ENCODE measurements at places on chromosomes 1 and 21.

GRCh38 chr1:111052246-111052645, 87.6 kb downstream of the DRAM2 start:
- no peak for DNase-seq

DNA sequence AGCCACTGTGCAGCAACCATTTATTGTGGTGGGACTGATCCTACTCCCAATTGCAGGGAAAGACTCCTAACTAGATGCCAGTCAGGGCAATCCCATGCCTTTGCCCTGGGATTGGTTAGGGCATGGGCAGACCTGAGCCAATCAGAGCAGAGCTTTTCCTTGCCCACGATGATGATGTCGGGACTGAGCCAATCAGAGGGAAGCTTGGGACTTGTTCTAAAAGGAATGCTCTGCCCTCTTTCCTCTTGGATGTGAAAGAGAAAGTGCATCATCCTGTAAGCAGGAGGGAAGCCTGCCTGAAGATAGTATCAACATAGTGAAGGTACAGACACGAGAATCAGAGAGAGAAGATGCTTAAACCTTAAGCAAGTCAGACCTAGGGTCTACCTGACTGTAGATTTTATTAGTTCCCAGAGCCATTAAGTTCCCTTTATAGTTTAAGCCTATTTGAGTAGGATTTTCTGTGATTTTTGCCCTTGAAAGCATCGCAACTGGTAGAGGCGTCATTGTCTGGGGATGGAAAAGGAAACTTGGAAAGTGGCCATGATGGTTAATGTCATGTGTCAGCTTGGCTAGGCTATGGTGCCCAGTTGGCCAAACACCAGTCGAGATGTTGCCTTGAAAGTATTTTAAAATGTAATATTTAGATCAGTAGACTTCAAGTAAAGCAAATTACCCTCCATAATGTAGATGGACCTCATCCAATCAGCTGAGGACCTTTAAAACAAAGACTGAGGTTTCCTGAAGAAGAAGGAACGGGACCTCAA, 19.9 kb downstream of the IRF2BP2 start:
- DNase-seq: no peak

DNA sequence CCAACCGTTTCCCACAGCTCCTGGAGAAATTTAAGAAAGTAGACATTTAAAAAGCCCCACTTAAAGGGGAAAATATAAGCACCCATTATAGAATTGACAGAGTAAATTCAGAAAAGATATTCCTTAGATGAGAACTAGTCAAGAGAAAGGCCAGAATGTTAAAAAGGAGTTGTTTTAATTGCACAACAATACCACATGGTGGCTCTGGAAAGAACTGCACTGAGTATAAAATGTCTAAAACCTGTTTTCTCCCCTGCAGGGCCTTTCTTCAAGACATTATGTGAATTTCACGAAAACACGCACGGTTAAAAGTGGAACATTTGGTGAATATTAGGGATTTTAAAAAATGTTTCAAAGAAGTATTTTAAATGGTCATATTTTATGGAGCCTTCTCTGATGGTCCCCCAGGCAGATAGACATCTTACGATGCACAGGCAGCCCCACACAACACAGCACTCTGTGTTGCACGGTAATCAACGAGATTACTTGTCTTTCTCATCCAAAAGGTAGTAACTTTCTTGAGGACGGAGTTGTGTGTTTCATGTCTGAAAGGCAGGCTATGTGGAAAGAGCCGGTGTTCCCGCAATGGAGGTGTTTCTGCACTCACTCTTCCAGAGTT, 101.9 kb downstream of the PRRX1 start:
- DNase-seq: no peak

DNA sequence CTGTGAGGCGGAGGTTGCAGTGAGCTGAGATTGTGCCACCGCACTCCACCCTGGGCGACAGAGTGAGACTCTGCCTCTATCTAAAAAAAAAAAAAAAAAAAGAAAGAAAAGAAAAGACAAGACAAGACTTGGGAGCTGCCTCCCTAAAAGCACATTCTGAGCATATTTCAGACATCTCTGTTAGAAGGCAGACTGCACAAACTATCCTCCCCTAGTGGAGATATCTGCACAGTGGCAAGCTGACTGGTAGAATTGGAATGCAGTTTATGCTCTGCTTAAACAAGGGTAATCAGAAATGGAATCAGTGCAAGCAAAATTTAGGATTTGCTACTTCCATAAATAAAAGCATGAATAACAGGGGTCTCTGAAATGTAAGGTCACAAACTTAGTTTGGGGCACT, 31.8 kb downstream of the GNG4 start:
- DNase-seq: no peak

DNA sequence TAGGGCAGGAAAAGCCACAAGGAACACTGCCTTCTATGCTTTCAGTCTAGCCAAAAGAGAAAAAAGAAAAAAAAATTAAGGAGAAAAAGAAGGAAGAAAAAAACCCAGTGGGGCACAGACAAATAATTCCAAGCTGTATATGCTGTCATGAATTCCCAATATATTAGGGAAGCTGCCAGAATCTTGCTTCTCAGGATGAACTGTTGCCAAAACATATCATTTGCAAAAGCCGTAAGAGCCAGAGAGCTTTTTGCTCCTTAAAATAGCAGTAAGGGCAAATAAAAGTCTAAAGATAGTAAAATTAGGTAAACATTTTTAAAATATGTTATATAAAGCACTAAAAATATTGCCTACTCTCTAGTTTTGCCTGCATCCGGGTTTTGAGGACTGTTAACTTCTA, 52.1 kb downstream of the PGM1 start:
- no peak for DNase-seq

- DNase-seq: no peak
Measured at GRCh38 chr1:188735567-188735966, 1742.1 kb downstream of the BRINP3 start.

Data from effector memory CD4-positive, alpha-beta T cell (primary cell).